Mucosa of gallbladder (tissue), 1 donor: ENCODE measurements at places on chromosomes 1 and 21. TPM values are rescaled to one million over a fixed set of nuclear protein-coding genes. Genes with fewer than 3 reads are reported as not detected.

LCE1F gene
- total RNA-seq, result not detected

CFAP126 gene
- not detected for total RNA-seq

DNA sequence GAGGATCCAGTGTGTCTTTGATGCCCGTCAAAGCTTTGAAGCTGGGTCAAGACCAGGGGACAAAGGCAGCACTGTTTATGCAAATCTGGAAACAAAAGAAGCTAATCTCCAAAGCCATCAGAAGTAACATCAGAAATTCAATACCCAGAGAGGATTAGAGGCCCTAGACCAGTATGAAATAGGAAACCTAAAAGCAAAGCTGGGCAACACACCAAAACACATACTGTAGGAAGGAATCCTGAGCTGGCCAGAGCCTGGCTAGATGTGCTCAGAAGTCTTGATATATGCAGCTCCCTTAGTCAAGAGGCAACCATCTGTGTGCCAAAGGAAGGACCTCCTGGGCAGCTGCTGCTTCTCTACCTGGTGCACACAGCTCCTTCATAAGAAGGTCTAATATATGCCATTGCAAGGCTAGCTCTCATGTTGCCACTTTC, 12.3 kb downstream of the COLGALT2 start:
- DNase-seq, result no peak

DNA sequence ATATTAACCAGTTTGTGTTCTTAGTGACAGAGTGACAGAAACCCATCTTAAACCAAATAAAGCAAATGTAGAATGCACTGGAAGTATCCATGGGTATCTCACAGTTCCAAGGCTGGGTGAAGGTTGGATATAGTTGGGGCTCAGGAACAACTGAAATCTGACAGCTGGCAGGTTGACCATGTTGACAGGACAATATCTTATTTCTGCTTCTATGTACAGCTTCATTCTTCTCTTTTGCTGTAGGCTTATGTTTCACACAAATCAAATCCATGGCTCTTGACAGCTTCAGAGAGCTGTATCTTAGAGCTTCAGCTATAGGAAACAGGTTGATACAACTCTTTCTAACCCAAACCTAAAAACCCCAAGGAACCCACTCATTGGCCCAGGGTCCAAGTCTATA, 34.3 kb upstream of the FGGY start:
- DNase-seq, result no peak

- no peak for DNase-seq
Measured at GRCh38 chr1:57551476-57551875, 127.6 kb upstream of the DAB1 start.

DNA sequence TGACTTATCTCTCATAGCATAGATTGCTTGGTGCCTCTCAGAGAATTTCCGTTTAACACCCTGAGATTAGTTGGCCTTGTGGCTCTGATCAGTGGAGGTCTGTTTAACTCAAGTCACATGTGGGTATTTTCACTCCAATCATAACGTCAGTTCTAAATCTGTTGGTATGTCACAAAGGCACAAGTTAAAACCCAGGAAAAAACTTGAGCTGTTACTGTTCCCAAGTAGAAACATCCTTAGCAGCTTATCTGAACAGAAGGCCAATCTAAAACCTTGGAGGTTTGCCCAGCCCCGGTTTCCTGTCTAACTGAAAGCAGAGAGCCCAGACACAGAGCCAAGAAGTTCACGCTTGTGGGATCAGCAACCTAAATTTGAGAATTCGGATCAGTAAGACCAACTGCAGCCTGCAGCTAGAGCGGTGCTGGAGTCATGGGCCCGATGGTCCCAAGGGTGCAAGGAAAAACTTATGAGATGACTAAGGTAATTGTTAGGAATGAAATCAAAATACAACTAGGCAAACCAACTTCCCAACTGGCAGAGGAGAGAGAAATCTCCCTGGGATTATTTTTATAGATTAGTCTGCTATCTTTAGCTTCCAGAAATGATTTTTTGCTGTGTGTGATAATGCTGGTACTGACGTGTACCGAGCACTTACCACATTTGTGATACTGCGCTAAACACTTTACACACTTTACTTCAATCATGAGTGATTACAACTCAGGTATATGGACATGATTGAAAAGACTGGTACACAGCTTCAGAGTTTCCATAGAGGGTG, 90.2 kb upstream of the C1orf21 start:
- DNase-seq, result peak; percentile 84

- peak; percentile 59 for DNase-seq
Measured at GRCh38 chr1:212485913-212486618, 53.3 kb downstream of the NENF start.

DNA sequence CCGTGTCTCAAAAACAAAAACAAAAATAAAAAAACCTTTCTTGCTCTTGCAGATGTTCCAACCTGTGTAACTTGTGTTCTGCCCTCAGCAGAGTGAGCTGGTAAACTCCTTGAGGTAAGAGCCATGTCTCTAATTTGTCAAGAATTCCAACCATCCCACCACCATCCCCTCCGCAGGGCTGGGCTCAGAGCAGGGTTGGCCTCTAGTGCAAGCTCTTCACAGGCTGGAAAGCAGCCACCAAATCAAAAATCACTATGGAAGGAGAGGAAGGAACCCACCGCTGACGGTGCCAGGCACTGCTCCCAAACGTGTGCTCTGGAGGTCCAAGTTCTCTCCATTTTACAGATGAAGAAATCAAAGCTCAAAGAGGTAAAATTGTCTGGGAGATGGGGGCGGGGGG, 9.4 kb downstream of the PLEKHA6 start:
- no peak for DNase-seq

- DNase-seq, result no peak
Measured at GRCh38 chr1:5620418-5620817, 371.8 kb downstream of the NPHP4 start.

- no peak for DNase-seq
Measured at GRCh38 chr1:174131032-174131638, 28.2 kb upstream of the RABGAP1L start.

- peak; percentile 88 for DNase-seq
Measured at GRCh38 chr1:152048416-152049009, 11.7 kb upstream of the S100A11 start.

GRCh38 chr1:245334235-245334634, 179.4 kb downstream of the KIF26B start:
- no peak for DNase-seq

DNA sequence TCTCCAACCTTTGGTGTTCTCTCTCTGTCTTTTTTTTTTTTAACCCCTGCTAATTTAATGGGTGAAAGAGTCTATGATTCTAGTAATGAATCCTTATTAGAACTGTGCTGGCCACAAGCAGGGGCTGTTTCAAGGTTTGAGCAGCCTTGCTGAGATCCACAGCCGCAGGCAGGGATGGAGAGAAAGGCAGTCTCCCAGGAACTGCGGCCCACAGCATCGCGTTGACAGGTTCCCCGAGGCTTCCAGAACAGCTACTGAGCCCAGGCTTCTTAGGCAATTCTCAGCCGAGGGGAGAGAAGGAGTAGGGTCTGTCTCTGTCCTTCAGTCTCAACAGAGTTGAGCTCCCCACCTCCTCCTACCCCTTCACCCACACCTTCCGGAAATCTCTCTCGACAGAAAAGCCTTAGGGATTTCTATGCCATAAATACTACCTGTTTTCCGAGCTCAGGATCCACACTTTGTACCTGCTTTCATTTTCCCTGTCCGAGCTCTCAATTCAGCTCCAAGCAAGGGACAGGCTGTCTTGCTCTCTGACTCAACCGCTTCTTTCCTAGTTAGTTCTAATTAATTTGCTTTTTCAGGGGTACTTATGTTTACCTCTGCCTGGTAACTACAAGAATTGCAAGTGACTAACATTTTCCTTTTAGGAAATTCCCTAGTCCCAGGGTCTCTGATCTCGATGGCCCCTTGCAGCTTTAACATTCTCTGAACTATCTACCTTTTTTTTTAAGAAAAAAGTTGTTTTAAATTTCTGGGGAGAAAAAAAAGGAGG, 6.7 kb upstream of the CASZ1 start:
- no peak for DNase-seq

DNA sequence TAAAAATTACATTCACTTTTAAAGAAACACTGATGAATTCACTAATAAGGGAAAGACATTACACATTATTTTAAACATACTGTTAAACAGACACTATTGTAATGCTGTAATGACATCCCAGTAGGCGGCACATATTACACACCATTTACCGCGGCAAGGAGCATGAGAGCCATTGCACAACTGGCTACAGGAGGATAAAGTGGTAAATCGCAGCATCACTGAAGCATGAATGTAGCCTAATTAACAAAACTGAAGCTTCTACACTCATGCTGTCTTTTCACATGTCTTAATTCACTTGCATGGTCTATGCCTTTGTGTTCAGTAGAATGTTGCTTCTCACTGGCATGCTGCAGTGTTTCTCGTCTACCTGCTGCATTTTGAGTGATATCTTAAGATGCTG, 1046.0 kb downstream of the MRPL39 start:
- DNase-seq, result no peak

GRCh38 chr1:145784409-145784808, 39.5 kb downstream of the RNF115 start:
- no peak for DNase-seq

GRCh38 chr1:41277371-41277975, 35.4 kb upstream of the SCMH1 start:
- peak; percentile 20 for DNase-seq
